GM12878 (cell line): ENCODE measurements at places on chromosomes 12 and 14. TPM values are rescaled to one million over a fixed set of nuclear protein-coding genes. Genes with fewer than 3 reads are reported as not detected.

DNA sequence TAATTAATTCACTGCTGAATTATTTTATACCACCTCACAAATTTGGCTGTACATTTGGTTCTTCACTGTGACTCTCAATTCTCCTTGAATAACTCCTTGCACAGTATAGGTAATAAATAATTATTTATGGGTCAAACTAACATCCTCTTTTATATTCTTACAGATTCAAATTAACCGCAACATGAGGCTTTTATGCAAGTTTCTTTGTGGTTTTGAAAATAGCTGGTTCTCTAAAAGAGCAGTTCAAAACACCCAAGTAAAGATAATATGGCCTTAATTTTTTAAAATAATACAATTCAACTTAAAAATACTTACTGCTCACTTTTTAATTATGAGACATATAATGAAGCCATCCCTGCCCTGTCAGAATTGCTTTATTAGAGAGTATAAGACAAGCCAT, 12.9 kb upstream of the TRIM9 start:
- DNase-seq: no peak
- no peak overlapping the region for H3K4me3 ChIP-seq
- no peaks in the 10 kb centered on the region for H3K4me1 ChIP-seq
- no peaks in the 10 kb centered on the region; the same call in 1 of the 2 replicates for H3K27me3 ChIP-seq
- H3K27ac ChIP-seq: no peak overlapping the region

DNA sequence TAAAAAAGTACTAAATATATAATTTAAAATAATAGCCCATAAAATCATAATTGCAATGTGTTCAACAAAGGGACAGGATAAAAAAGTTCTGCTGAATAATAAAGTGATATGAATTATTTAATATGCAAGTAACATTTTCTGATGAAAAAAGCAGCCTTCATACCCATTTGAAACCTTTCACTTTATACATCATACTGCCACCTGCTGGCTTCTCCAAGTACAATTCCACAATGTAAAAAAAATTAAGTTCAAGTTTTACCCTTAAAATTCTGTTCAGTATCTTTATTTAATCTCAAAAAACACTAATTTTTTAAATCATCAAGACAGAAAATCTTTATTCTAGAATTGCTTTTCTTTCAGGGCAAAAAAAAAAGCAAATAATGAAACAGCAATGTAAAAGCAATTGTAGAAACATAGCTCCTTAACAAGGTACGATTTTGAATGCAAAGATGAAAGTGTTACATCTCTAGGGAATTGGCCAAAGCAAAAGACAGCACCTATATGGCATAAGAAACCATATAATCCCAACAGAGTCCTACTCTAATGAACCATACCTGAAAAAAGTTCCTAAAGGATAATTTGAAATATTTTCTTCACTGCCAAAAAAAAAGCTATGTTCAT, 15.0 kb downstream of the MDM1 start:
- H3K27me3 ChIP-seq: no peaks in the 10 kb centered on the region
- H3K4me3 ChIP-seq: no peak overlapping the region
- H3K4me1 ChIP-seq: no peaks in the 10 kb centered on the region
- no peak overlapping the region for H3K27ac ChIP-seq
- no peaks in the 10 kb centered on the region; the same call in none of the 2 replicates for H3K36me3 ChIP-seq
- no peak for DNase-seq

DNA sequence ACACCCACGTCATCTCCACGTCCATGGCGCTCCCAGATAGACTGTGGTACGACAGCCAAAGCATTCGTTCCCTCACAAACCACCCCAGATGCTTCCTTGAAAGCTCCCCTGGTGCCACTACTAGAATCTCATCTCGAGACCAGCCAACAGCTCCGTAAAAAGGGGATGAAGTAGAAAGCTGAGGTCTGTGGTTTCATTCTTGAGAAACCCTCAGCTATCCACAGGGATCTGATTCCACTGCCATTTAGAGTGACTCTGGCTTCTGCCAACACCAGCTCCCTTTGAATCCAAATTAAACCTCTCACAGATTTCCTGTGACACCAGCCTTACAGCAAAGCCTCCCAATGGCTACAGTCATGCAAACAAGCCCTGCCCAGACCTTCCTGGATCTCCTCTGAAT, 18.5 kb upstream of the FOXN3 start:
- H3K36me3 ChIP-seq: no peaks in the 10 kb centered on the region
- H3K27ac ChIP-seq: no peak overlapping the region
- H3K27me3 ChIP-seq: no peaks in the 10 kb centered on the region
- H3K4me1 ChIP-seq: peaks cover 21% of the 10 kb centered on the region
- no peak for DNase-seq
- H3K4me3 ChIP-seq: no peak overlapping the region

GRCh38 chr14:23175823-23176222, 7.6 kb downstream of the SLC7A8 start:
- H3K27me3 ChIP-seq: no peaks in the 10 kb centered on the region; the same call in 1 of the 2 replicates
- no peak overlapping the region for H3K4me3 ChIP-seq
- no peaks in the 10 kb centered on the region for H3K4me1 ChIP-seq
- H3K27ac ChIP-seq: no peak overlapping the region
- no peaks in the 10 kb centered on the region for H3K36me3 ChIP-seq

DNA sequence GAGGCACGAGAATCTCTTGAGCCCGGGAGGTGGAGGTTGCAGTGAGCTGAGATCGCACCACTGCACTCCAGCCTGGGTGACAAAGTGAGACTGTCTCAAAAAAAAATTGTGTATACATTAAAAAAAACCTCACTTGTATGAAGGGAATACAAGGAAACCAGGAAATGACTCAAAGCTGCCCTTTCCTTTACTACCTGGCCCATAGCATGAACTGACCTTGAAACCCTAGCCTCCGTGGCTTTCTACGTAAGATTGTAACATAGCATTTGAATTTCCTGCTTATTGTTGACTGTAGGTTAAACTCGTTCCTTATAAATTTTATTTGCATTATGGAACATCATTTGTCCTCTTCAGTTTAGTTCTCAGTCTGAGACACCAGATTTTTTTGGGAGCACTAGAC, 9.1 kb upstream of the DDX47 start:
- no peaks in the 10 kb centered on the region for H3K27me3 ChIP-seq
- H3K27ac ChIP-seq: no peak overlapping the region
- H3K4me1 ChIP-seq: peaks cover 38% of the 10 kb centered on the region
- H3K4me3 ChIP-seq: no peak overlapping the region
- DNase-seq: no peak

GRCh38 chr14:66233591-66233990, 252.6 kb upstream of the CCDC196 start:
- no peak overlapping the region for H3K27ac ChIP-seq
- no peak overlapping the region for H3K4me3 ChIP-seq
- no peaks in the 10 kb centered on the region for H3K4me1 ChIP-seq
- no peaks in the 10 kb centered on the region for H3K36me3 ChIP-seq
- DNase-seq: no peak

GRCh38 chr14:70909733-70910614, 2.7 kb downstream of the PCNX1 start:
- peak overlapping the region; percentile 91 for H3K4me3 ChIP-seq
- H3K4me1 ChIP-seq: 0 out of 2 replicates have a peak, but pooled peaks cover 5% of the 10 kb centered on the region
- H3K36me3 ChIP-seq: no peaks in the 10 kb centered on the region
- H3K27ac ChIP-seq: peak overlapping the region; percentile 87
- DNase-seq: no peak

- no peak for DNase-seq
- no peaks in the 10 kb centered on the region for H3K27me3 ChIP-seq
- peak overlapping the region; percentile 67 for H3K27ac ChIP-seq
- H3K4me1 ChIP-seq: peaks cover 6% of the 10 kb centered on the region; the same call in 1 of the 2 replicates
- no peaks in the 10 kb centered on the region for H3K36me3 ChIP-seq
These were observed 904 bp upstream of the FAM177A1 start for GRCh38 chr14:35044939-35045797.

DNA sequence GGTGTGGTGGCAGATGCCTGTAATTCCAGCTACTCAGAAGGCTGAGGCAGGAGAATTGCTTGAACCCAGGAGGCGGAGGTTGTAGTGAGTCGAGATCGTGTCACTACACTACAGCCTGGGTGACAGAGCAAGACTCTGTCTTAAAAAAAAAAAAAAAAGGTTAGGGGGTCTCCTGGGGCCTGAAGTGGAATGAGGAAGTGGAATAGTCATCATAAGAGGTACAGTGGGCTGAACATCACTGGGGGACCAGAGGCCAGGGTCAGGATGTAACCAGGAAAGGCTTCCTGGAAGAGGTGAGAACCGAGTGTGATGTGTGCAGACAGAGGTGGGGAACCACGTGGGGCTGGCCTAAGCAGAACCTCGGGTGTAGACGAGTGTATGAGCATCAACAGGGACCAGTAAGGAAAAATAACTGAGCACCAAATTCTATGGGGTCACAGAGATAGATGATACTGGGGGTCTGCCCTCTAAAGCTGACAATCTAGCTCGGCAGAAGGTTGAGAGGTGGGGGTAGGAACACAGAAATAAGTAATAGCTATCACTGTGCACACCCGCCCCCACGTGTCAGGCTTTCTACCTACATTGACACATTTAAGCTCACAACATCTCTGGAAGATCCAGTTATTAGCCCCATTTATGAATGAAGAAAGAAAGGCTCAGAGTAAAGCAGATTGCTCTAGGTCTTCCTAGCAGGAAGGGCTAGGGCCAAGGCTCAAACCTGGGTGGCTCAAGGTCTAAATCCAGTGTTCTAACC, 5.0 kb upstream of the COX6A1 start:
- H3K36me3 ChIP-seq: no peaks in the 10 kb centered on the region
- H3K4me3 ChIP-seq: no peak overlapping the region

DNA sequence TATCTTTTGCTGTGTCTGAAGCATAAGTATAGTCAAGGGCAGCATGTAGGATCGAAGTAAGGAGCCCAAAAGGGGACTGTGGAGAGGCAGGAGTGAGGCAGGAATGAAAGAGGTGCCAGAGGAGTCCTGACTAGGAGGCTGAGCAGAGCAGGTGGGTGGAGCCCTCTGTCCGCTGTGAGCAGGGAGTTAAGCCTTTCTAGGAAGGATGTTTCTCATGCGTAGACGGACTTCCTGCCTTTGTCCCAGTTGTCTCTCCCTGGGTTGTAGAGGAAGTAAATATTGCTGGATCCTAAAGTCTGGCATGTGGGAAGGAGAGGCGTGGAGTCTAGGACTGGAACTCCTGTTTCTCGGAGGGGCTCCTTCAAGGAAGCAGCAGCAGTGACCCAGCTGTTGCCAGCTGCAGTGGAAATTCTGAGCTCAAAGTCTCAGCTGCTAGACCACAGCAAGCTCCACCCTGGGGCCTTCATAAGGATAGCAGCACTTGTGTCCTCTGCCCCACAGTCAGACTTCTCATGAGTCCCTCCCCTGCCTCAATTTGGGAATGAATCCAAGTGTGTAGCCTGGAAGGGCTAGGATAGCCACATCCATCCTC, 44.0 kb downstream of the RBMS2 start:
- peak overlapping the region; percentile 30; the same call in 1 of the 2 replicates for H3K4me3 ChIP-seq
- H3K36me3 ChIP-seq: no peaks in the 10 kb centered on the region
- H3K27me3 ChIP-seq: no peaks in the 10 kb centered on the region
- no peak for DNase-seq
- H3K27ac ChIP-seq: no peak overlapping the region

DNA sequence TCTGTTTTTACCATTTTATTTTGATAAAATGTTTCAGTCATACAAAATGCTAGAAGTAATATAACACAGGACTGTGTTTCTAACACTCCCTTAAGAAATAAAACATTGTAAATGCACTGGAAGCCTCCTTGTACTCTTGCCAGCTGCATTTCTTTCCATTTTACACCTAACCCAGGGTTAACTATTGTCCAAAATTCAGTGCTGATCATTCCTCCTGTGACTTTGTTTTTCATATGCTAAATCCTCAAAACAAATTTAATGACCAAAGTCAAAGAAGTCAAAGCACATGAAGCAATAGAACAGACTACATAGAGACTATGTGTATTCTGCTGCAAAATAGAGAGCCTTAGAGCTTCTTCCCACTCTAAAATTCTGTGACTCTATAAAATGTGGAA, 420.3 kb upstream of the PRICKLE1 start:
- DNase-seq: no peak
- H3K36me3 ChIP-seq: no peaks in the 10 kb centered on the region
- H3K27ac ChIP-seq: no peak overlapping the region
- no peak overlapping the region for H3K4me3 ChIP-seq
- no peaks in the 10 kb centered on the region for H3K27me3 ChIP-seq

- no peak for DNase-seq
- no peaks in the 10 kb centered on the region for H3K27me3 ChIP-seq
- H3K4me1 ChIP-seq: no peaks in the 10 kb centered on the region
- no peak overlapping the region for H3K27ac ChIP-seq
These were observed 209.2 kb downstream of the ZFP36L1 start for GRCh38 chr14:68583548-68584280.

GRCh38 chr14:92546347-92547053, 32.9 kb downstream of the RIN3 start:
- no peak overlapping the region for H3K27ac ChIP-seq
- no peak overlapping the region for H3K4me3 ChIP-seq
- no peaks in the 10 kb centered on the region for H3K36me3 ChIP-seq
- peaks cover 6% of the 10 kb centered on the region for H3K4me1 ChIP-seq
- no peaks in the 10 kb centered on the region for H3K27me3 ChIP-seq

DNA sequence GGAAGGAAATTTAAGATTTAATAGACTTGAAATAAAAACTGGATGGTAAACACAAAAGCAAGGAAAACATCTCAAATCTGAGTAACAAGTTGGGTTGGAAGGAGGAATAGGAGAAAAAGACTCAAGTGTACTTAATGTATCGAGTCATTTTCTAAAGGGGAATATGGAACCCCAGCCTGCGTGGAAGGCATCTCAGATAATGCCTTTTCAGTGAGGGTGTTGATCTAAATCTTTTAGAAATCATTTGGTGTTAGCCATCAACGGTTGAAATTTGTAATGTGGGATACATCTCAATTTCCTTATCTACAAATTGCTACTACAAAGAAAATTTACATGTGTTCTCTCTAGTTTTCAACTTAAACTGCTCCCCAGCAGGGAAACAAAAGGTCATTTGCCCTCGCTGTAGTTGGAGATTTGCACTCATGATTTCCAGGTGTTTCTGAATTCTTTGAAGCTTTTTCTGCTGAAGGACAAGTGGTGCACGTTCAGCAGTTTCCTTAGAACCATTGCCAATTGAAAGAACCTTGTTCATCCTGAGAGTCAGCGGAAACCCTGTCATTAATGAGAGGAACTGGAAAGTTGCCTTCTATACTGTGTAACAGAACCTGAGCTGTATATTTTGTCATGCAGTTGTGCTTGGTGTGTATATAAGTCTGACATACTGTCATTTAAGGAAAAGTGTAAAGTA, 2.2 kb downstream of the PCBP2 start:
- no peak overlapping the region for H3K27ac ChIP-seq
- no peak for DNase-seq
- peak overlapping the region; percentile 97 for H3K4me3 ChIP-seq
- H3K4me1 ChIP-seq: peaks cover 5% of the 10 kb centered on the region

The POTEG gene
- 1.6 and 1.7 TPM in 2 replicates for total RNA-seq

The ITGB7 gene
- 459 and 487 TPM in 2 replicates for total RNA-seq

The INSM2 gene
- not detected in 2 replicates for total RNA-seq

The PLA2G1B gene
- 2.5 TPM in 1 of 2 replicates, not detected in the other for total RNA-seq

The HVCN1 gene
- 82.5 and 87.1 TPM in 2 replicates for total RNA-seq

The CCDC197 gene
- not detected in 2 replicates for total RNA-seq

The DPY19L2 gene
- 0.24 and 0.44 TPM in 2 replicates for total RNA-seq

The ACOT4 gene
- 1.9 and 2.2 TPM in 2 replicates for total RNA-seq

The AICDA gene
- total RNA-seq: 11.5 and 12.7 TPM in 2 replicates
